ENCODE measurements at places on chromosomes 1 and 21. TPM values are rescaled to one million over a fixed set of nuclear protein-coding genes. Genes with fewer than 3 reads are reported as not detected.

Gene CD101
- 1.1 TPM for total RNA-seq

Gene PADI3
- total RNA-seq: 7.7 TPM

Gene SPATC1L
- 5.0 TPM for total RNA-seq

Gene C4BPB
- not detected for total RNA-seq

Gene ZBTB18
- 5.9 TPM for total RNA-seq

Gene CACHD1
- 4.6 TPM for total RNA-seq

Gene C1orf53
- total RNA-seq: 3.2 TPM

Gene LORICRIN
- total RNA-seq: not detected

Gene RGS18
- not detected for total RNA-seq

Gene PTGFRN
- total RNA-seq: 143 TPM

Gene RHBDL2
- total RNA-seq: 0.67 TPM

Gene ADIPOR1
- 98.2 TPM for total RNA-seq

Gene NTRK1
- not detected for total RNA-seq

Gene S100A7A
- total RNA-seq: not detected

Gene C1orf185
- not detected for total RNA-seq

Gene PRKCZ
- total RNA-seq: 42.2 TPM

Gene LIPI
- total RNA-seq: not detected

Gene ESPN
- 2.5 TPM for total RNA-seq

Gene ST3GAL3
- 24.5 TPM for total RNA-seq

Gene SERTAD4
- 0.67 TPM for total RNA-seq

Gene CCDC27
- total RNA-seq: not detected

Gene BNIPL
- total RNA-seq: 0.17 TPM

Gene ADGRL4
- not detected for total RNA-seq

Gene SMYD3
- 31.7 TPM for total RNA-seq

Gene OR10K2
- not detected for total RNA-seq
